Naive B cell (primary cell): ENCODE measurements at places on chromosomes 16 and 17.

- no peak for DNase-seq
Measured at GRCh38 chr16:58107709-58108108, 21.5 kb downstream of the CFAP20 start.

GRCh38 chr17:67520252-67520906, 143.3 kb downstream of the PITPNC1 start:
- DNase-seq = no peak

DNA sequence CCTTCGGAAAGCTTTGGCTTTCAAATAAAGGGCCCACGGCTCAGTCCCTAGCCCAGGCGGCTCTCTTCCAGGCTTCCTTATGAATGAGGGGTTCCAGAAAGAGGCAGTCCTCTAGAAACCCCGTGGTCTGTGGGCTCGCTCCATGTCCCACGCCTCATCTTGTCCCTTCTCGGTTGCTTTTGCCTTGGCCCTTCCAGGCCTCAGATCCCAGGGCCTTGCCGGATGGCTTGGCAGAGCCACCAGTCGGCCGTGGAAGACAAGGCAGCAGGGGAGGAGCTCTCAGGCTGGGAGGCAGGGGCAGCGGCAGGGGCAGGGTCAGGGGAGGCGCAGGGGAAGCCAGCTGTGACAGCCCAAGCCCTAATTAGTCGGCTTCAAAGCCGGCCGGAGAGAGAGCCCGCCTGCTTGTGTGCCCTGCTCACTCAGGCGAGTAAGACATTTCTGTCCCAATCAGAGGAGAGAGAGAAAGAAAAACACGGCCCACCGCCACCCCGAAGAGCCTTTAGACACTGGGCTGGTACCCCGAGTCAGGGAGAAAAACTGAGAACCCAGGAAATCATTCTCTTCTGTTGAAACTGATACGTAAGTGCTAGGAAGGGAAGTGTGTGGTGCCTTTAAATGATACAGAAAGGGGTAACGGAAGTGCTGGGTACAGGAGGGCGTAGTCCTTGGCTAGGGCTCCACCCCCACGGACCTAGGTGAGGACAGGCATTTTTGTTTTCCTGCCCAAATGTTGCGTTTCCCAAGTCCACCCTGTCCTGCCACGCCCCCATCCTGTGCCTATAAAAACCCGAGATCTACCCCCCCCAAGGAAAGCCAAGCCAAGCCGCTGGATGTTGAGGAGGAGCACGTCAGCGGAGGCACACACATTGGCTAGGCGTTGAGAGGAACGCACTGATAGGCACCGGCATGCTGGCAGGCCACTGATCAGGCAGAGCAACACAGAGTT, 27.8 kb upstream of the MEIOC start:
- DNase-seq = peak; percentile 44

DNA sequence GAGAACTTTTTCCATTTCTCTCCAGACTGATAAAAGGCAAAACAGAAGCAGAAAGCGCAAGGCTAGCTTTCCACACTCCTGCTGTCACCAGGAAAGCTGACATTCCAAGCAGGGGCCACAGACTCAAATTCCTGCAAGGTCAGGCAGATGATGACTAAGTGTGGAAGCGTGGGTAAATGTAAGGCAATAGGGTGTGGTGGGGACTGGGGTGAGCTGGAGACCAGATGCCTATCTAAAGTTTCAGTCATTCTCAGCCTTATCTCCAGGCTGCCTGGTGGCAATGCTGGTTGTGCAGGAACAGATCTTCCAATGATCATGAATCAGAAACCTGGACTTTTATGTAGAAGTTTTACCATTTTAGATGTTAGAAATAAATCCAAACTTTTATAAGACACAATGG, 224.1 kb downstream of the GSG1L start:
- no peak for DNase-seq

DNA sequence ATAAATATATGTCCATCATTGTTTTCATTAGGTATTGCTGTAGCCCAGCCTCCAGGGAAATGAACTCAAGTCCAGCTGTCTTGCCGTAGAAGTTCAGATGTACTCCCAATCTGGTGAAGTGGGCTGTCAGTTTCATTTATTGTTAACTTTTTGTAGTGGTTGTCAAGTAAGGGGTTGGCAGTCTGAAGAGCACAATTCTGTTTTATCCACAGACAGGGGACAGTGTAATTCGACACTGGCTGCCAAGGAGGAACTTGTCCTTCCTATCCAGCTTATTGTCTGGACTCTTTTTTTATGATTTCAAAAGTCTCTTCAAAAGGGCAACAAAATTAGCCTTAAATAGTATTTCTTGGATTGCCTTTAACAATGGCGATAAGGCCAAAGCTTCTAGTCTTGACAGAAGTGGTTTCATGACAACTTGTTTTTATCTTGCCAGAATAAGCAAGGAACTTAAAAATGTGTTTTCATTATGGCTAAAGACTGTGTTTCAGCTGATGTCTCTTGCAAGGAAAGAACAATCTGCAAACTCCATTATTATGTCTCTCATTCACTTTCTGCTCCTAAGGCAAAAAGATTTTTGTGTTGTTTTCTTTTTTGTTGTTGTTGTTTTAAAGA, 73.9 kb upstream of the TANC2 start:
- DNase-seq = no peak
